ENCODE measurements at places on chromosomes 5 and 9.

GRCh38 chr9:76756268-76756640 is 8.0 kb upstream of the PCA3 start:
- DNase-seq = no peak
- H3K4me1 ChIP-seq = no peaks in the 10 kb centered on the region
- H3K27ac ChIP-seq = no peak overlapping the region

GRCh38 chr5:41335596-41336181 is 122.4 kb upstream of the C6 start:
- no peak for DNase-seq
- H3K36me3 ChIP-seq = no peaks in the 10 kb centered on the region
- no peaks in the 10 kb centered on the region for H3K27me3 ChIP-seq

DNA sequence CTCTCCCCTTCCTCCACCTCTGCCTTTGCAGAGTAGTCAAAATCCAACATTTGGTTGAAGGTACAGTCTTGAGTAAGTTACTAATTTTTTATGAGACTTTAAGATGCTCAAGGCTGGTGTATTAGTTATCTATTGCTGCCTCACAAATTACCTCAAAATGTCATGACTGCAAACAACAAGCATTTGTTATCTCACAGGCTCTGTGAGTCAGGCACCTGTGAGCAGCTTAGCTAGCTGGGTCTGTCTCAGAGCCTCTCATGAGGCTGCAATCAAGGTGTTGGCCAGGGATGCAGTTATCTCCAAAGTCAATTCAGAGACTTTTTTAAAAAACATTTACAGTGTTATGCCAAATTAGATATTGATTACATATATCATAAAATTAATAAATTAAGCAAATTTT is 371.3 kb upstream of the RGMB start:
- no peak overlapping the region for H3K4me3 ChIP-seq
- H3K27me3 ChIP-seq = no peaks in the 10 kb centered on the region
- DNase-seq = no peak
- H3K4me1 ChIP-seq = no peaks in the 10 kb centered on the region

DNA sequence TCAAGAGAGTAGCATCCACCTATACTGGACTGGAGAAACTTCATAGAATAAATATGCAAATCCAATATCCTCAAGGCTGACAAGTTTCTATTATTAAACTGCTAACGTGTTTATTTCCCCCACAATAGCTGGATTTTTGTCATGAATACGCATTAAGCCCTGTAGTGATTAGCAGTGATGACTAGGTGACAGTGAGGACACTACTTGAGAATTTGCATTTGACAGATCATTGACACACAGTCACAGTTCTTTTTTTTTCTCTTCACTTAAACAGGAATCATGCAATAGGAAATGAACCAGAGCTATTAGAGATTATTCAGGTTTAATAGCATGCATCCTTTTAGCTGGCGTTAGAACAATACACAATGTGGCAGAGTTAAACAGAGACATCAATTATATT is 35.3 kb downstream of the MPDZ start:
- H3K27ac ChIP-seq = no peak overlapping the region
- H3K4me3 ChIP-seq = no peak overlapping the region
- no peak for DNase-seq
- no peaks in the 10 kb centered on the region for H3K36me3 ChIP-seq

DNA sequence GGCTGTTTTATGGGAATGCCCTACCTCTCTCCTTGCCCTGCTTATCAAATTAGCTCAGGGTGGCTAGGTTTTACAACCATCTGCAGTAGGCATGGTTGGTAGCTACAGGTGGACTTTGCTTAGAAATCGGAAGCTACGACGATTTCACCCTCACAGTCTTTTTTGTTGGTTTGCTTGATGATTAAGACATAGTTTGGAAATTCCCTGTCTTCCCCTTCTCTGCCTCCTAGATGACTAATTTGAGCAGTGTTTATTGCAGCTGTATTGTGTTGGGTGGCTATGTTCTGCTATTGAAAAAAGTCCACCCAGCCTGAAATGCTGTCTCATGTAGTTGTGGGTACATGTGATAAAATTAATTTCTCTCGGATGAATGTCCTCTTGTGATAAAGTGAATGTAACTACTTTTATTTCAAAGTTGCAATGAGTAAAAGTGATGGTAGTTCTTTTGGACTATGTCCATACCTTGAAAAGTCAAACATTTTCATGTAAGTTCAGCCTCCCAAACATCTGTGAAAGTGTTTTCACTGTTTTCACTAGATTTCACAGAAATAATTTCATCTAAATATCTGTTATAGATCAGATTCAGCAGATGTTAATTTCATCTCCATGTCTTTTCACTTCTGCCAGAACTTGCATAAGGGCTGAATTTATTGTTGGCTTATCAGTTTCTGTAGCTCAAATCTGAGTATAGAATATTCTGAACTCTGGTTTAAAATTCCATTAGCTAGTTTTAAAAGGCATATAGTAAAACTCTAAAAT is 37.3 kb upstream of the FYB1 start:
- no peak overlapping the region for H3K27ac ChIP-seq
- H3K4me1 ChIP-seq = peaks cover 10% of the 10 kb centered on the region
- no peak for DNase-seq

GRCh38 chr5:139263536-139263935 is 30.0 kb upstream of the MATR3 start:
- H3K27ac ChIP-seq = no peak overlapping the region
- no peaks in the 10 kb centered on the region for H3K36me3 ChIP-seq
- H3K4me3 ChIP-seq = no peak overlapping the region

- no peaks in the 10 kb centered on the region for H3K36me3 ChIP-seq
- no peak overlapping the region for H3K4me3 ChIP-seq
- no peaks in the 10 kb centered on the region for H3K4me1 ChIP-seq
- DNase-seq = no peak
- H3K27ac ChIP-seq = no peak overlapping the region
- peaks cover 5% of the 10 kb centered on the region for H3K27me3 ChIP-seq
Measured at GRCh38 chr9:87824216-87824875, 58.3 kb upstream of the SPATA31E1 start.

GRCh38 chr9:80074439-80074838 is 502.7 kb downstream of the TLE4 start:
- DNase-seq = no peak
- no peaks in the 10 kb centered on the region for H3K36me3 ChIP-seq
- H3K27ac ChIP-seq = no peak overlapping the region
- no peaks in the 10 kb centered on the region for H3K4me1 ChIP-seq
- no peaks in the 10 kb centered on the region for H3K27me3 ChIP-seq

- no peak overlapping the region for H3K4me3 ChIP-seq
- peaks cover 4% of the 10 kb centered on the region for H3K4me1 ChIP-seq
- no peak for DNase-seq
- no peaks in the 10 kb centered on the region for H3K27me3 ChIP-seq
- no peak overlapping the region for H3K27ac ChIP-seq
- no peaks in the 10 kb centered on the region for H3K36me3 ChIP-seq
Measured at GRCh38 chr9:70504834-70505233, 90.4 kb upstream of the KLF9 start.

DNA sequence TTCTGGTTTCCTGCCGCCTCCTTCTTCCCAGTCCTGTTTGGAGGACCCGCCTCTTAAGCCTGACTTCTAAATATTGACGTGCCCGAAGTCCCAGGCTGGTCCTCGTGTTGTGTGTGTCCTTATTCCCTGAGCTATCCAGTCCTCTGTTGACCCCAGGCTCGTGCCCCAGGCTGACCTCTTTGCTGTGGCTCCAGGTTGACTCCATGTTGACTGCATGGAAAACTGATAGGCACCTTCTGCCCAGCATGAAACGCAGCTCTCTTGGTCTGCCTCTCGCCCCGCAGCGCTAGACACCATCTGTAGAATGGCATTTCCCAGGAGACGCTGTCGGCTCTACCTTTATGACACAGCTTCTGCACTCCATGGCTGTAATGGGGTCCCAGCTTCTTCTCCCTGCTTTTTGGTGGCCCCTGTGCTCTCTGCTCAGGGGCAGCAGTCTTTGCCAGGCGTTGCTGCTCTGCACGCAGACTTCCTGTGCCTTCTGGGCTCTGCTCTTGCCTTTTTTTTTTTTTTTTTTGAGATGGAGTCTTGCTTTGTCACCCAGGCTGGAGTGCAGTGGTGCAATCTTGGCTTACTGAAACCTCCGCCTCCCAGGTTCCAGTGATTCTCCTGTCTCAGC is 28.4 kb downstream of the EHMT1 start:
- peaks cover 53% of the 10 kb centered on the region for H3K36me3 ChIP-seq
- DNase-seq = peak; percentile 26
- H3K4me3 ChIP-seq = no peak overlapping the region
- no peaks in the 10 kb centered on the region for H3K27me3 ChIP-seq
- H3K27ac ChIP-seq = peak overlapping the region; percentile 74

DNA sequence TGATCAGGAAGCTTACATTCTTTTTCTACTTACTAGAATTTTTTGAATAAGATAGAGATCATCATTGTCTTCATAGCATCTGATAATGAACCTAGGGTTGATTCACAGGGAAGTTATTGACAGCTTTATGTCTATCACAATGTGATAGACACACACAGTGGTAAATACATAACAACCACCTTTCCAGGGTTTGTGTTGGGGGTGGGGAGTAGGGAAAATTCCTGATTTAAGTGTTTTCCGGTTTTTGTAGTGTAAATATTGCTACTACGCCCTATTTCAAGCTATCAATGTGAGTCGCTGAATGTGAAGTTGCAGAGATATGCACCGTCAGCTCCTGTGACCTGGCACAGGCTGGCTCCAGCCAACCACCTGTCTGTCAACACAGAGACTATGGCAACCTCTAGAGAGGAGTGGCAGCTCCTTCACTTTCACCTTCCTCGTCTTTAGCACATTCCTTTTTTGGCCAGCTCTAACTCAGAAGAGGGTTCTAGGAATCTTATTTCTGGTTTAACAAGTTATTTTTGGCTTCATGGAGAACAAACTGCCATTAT is 224.9 kb downstream of the MAT2B start:
- no peak overlapping the region for H3K4me3 ChIP-seq
- no peaks in the 10 kb centered on the region for H3K4me1 ChIP-seq
- no peak overlapping the region for H3K27ac ChIP-seq
- H3K36me3 ChIP-seq = no peaks in the 10 kb centered on the region

DNA sequence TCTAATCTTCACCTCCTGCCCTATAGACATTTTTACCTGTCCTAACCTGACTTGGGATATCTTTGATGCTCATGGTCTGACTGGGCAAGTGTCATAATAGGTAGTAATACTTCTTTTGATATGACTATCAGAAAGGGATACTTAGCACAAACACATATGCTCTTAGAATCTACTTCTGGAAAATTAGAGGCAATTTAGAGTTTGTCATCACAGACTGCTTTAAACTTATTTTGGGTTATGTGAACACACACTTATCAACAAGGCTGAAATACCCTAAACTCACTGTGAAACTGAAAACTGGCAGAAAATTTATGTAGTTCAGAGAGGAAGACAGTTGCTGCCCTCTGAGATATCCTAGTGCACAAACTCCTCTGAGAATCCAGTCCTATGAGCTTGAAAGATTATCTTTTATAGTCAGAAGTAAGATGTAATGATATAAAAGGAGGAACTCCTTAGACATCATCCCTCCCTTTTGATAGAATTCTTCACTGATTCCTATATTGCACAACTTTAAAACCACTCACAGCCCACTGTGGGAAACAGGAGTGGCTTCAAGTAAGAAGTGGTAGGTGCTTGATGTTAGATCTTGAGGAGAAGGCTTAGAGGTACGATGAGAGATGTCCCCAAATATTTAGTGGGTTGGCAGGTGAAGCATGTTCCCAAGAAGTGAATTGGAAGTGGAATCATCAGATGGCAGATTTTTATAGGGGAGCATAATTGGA is 273.3 kb downstream of the MAN2A1 start:
- H3K4me1 ChIP-seq = peaks cover 3% of the 10 kb centered on the region
- H3K36me3 ChIP-seq = no peaks in the 10 kb centered on the region
- H3K27ac ChIP-seq = no peak overlapping the region
- no peak overlapping the region for H3K4me3 ChIP-seq

DNA sequence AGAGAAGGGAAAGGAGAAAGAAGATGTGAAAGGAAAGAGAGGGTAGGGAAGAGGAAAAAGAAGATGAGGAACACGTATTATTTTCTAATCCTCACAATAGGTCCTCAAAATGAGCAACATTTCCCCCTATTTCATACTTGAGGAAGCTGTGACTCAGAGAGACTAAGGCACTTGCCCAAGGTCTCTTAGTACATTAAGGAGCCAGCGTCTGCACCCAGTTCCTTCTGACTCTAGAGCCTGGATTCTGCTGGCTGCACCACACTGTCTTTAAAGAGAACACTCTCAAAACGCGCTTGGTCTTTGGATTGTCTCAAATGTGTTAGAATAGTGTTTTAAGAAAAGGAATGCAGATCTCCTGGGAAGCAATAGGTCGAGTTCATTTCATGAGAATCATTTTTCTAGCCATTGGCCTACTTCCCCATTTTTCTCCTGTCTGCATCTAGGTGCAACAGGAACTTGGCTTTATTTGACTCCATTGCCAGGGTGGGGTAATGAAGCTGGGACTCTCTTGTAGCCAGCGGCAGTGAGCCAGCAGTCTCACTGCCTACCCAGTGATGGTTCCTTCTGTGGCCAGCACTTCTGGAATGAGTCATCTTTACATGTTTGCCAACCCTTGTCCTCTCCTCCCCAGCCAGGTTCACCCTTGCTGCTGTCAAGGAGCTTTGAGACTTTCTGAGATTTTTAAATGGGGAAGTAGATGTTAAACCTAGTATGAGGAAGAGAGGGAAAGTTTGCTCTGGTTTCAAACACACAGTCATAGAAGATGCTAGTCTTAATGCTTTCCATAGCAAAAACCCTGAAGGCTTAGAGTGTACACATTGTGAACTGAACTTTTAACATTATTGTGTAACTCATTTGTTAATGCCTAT is 82.7 kb downstream of the DOCK8 start:
- peaks cover 88% of the 10 kb centered on the region for H3K36me3 ChIP-seq
- no peaks in the 10 kb centered on the region for H3K27me3 ChIP-seq
- H3K4me1 ChIP-seq = peaks cover 49% of the 10 kb centered on the region

- no peak overlapping the region for H3K4me3 ChIP-seq
- H3K4me1 ChIP-seq = no peaks in the 10 kb centered on the region
- no peak overlapping the region for H3K27ac ChIP-seq
- H3K36me3 ChIP-seq = no peaks in the 10 kb centered on the region
- no peak for DNase-seq
Measured at GRCh38 chr5:71907608-71908145, 188.6 kb downstream of the CARTPT start.

- no peaks in the 10 kb centered on the region for H3K36me3 ChIP-seq
- no peak overlapping the region for H3K27ac ChIP-seq
- no peak overlapping the region for H3K4me3 ChIP-seq
- no peaks in the 10 kb centered on the region for H3K4me1 ChIP-seq
Measured at GRCh38 chr5:90658620-90659019, 100.0 kb downstream of the ADGRV1 start.

- no peak overlapping the region for H3K27ac ChIP-seq
- H3K4me3 ChIP-seq = no peak overlapping the region
- no peak for DNase-seq
- H3K36me3 ChIP-seq = peaks cover 72% of the 10 kb centered on the region
Measured at GRCh38 chr9:421896-422295, 207.2 kb downstream of the DOCK8 start.

- no peaks in the 10 kb centered on the region for H3K4me1 ChIP-seq
- DNase-seq = no peak
- peaks cover 7% of the 10 kb centered on the region for H3K27me3 ChIP-seq
- H3K27ac ChIP-seq = no peak within 1 kb of the TSS
Measured at GRCh38 chr5:141208478-141208877, at the start of gene PCDHB12. TSS of gene PCDHB12 (plus strand) at chr5:141208719. CDS start at chr5:141208908, 189 bp downstream.

- no peak for DNase-seq
- no peaks in the 10 kb centered on the region for H3K27me3 ChIP-seq
- no peaks in the 10 kb centered on the region for H3K4me1 ChIP-seq
- no peak overlapping the region for H3K4me3 ChIP-seq
Measured at GRCh38 chr5:106675687-106676086, 995.0 kb downstream of the EFNA5 start.
